ENCODE measurements at places on chromosomes 7 and 10.
A peak's percentile ranks its signal among the peaks of the same experiment; 100 is the strongest.

DNA sequence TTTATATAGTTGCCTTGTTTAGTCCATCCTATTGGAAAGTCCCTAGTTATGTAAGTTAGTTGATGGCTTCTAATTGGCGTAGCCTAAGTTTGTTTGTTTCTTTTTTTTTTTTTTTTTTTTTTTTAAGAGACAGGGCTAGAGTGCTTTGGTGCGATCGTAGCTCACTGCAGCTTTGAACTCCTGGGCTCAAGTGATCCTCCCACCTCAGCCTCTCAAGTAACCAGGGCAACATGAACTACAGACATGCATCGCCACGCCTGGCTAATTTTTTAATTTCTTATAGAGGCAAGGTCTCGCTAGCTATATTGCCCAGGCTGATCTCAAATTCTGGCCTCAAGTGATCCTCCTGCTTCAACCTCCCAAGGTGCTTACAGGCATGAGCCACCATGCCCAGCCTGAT lies 7.1 kb downstream of the CSGALNACT2 start:
- peak; percentile 12 for DNase-seq

DNA sequence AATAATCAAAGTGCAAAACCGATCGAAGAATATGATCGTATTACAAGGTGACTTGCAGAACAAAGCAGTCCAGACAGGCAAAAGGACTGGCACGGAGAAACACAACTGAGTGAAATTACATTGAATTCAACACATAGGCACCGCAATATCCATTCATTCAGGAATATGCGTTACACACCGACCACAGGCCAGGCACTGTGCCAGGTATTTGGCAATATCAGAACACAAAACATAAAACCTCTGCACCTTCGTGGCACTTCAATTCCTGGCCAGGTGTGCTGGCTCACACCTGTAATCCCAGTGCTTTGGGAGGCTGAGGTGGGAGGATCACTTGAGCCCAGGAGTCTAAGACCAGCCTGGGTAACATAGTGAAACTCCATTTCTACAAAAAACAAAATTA lies 187.9 kb downstream of the DIP2C start:
- DNase-seq: no peak

- no peak for DNase-seq
Observed at GRCh38 chr10:119289227-119289920, 82.0 kb downstream of the GRK5 start.

DNA sequence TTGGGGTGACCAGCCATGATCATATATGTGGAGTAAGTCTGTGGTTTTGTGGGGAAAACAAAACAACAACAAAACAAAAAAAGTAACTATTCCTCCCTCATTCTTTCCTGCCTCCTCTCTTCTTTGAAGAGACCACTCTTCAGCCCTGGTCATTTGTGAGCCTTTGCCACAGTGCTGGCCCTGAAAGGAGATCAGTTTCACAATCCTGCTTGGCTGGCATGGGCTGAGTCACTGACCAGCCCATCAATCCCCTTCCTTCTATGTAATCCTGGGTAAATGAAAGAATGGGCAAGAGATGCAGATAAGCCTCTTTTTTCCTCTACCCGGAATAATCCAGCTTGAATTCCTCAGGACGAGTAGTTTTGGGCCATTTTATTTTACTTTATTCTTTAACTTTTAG lies 13.6 kb downstream of the CSTF2T start:
- DNase-seq: no peak

- DNase-seq: no peak
Observed at GRCh38 chr10:85993840-85994507, 372.6 kb downstream of the GRID1 start.

DNA sequence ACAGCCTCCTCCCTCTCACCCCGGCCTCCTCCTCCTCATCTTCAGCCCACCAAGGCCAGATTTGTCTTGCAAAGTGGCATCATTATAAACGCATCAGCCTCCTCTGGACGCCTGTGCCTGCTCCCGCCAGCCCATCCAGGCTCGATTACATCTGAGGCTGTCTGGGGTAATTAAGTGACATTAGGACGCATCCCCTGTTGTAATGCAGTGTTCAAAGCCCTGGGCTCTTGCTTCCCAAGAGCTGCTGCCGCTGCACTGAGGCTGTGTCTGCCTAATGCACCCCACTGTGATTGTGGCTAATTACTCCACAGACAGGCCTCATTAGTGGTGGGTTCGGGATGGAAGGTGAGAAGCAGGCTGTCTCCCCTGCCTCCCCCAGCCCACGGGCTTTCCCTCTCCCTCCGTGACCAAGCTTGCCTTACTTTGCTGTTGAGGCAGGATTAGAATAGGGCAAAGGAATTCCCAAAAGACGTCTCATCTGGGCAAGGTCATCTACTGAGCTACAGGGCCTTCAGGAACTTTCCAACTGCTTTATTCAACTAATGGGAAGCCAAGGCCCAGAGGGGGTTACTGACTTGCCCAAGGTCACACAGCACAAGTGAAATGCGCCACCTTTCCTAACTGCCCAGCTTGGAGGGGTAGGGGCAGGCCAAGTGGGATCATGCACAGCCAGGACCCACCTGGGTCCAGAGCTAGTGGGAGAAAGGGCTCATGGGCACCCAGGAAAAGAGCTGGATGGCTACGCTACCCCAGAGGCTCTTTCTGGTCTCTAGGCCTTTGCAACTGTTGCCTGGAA lies 66.2 kb upstream of the PCBD1 start:
- DNase-seq: no peak

GRCh38 chr10:19904202-19904661 lies 88.0 kb downstream of the PLXDC2 start:
- DNase-seq: no peak

- DNase-seq: no peak
Observed at GRCh38 chr10:49622426-49623425, 8.9 kb downstream of the CHAT start.

- no peak for DNase-seq
Observed at GRCh38 chr10:62900829-62901571, 84.8 kb upstream of the EGR2 start.

DNA sequence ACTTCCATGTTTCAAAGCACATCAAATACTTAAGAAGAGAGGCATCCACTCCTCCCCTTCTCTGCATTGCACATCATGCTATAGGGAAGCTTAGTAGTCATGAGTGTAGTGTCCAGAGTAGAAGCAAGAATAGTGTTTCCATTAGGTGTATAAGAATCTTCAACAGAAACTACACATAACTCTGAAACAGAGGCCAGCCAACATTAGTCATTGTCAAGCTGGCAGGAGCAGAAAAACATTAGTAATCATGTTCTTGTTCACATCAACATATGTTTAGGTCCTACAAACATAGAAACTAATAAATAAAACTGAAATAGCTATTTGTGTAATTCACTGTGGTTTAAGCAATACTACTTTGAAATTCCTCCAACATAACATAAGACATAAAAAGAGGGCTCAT lies 370.2 kb downstream of the PPP1R3A start:
- DNase-seq: no peak

- no peak for DNase-seq
Observed at GRCh38 chr10:77533146-77533886, 104.3 kb downstream of the KCNMA1 start.

- DNase-seq: no peak
Observed at GRCh38 chr10:25982107-25982506, 48.1 kb downstream of the MYO3A start.

- no peak for DNase-seq
Observed at GRCh38 chr7:73838642-73839041, 3.7 kb downstream of the METTL27 start.

- DNase-seq: no peak
Observed at GRCh38 chr7:42746214-42746613, 165.7 kb downstream of the C7orf25 start.

DNA sequence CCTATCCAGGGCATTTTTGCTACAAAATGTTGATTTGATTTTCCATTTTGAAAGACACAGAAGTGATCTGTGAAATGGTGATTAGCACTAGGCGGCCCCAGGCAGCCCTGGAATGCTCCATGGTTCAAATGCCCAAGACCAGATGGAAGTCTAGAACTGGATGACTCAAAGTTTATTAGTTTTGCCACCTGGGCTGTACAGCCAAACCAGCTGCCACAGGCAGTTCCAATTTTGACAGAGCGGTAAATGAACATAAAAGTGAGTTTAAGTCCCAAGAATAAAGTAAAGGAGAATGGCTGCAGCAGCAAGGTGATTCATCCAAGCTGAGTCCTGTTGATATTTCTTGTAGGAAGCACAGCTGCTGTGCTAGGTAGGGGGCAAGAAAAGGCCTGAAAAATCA lies 180.5 kb downstream of the SUGCT start:
- DNase-seq: no peak

Data from NCI-H187 treated with DMSO at 0.1 percent for 48 hours (cell line).